ENCODE measurements at places on chromosomes 4 and X.

- no peak overlapping the region for H3K4me3 ChIP-seq
- no peaks in the 10 kb centered on the region for H3K36me3 ChIP-seq
- H3K27ac ChIP-seq, result no peak overlapping the region
- peaks cover 2% of the 10 kb centered on the region for H3K27me3 ChIP-seq
- no peak for DNase-seq
- no peaks in the 10 kb centered on the region for H3K4me1 ChIP-seq
These were observed 11.9 kb upstream of the SLC9A7 start for GRCh38 chrX:46770817-46771163.

DNA sequence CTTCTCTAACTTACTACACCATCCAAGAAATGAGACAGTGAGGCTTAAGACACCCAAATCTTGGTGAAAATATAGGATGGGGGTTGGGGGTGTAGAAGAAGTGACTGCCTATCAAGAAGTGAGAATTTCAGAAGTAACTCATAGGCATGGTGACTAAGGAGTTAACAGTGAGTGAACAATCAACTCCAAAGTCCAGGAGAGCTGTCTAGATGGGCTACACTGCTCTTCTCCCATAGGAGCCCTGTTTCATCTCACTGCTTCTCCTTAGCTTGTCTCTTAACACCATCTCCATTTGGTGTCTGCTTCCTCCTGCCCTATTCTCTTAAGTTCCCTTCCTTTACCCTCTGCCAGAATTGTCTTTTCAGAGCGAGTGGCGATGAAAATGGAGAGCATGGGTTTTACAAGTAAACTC is 22.7 kb downstream of the FABP2 start:
- H3K4me3 ChIP-seq, result peak overlapping the region; percentile 99
- DNase-seq, result peak; percentile 16
- H3K36me3 ChIP-seq, result peaks cover 23% of the 10 kb centered on the region
- peak overlapping the region; percentile 87 for H3K27ac ChIP-seq
- H3K4me1 ChIP-seq, result peaks cover 16% of the 10 kb centered on the region

DNA sequence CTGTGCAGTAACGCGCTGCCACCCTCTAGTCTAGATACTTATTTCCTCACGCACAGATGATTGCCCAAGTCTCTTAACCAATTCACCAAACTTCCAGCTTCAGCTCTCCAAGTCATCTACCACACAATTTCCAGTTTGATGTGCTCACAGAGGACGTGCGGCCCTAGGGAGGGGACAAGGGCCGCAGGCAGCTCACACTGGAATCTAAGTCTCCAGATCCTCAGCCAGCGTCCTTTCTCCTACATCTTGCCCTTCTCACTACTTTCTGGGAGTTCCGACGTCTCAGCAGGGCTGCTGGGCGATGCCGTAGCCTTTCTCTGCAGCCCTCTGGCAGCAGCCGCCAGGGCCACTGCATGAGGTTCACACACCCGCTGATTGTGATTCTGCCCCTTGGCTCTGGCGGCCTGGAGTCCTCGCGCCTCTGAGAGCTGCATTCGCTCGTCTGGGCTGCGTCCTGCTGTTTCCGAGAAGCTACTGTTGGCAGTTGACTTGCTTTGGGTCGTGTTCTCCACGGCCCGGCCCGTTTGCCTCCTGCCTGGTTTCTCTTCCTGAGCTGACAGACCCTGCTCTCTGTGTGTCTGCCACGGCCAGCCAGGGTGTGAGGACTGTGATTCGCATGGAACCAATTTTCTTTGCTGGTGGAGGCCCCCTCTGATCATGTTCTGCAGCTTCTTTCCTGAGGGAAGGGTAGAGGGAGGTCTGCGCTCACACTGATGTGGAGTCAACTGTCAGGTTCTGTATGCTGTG is 14.1 kb upstream of the TMEM131L start:
- no peaks in the 10 kb centered on the region for H3K36me3 ChIP-seq
- DNase-seq, result no peak
- H3K4me1 ChIP-seq, result peaks cover 14% of the 10 kb centered on the region
- no peak overlapping the region for H3K4me3 ChIP-seq
- no peak overlapping the region for H3K27ac ChIP-seq

GRCh38 chrX:28920153-28920943 is 333.1 kb downstream of the IL1RAPL1 start:
- no peaks in the 10 kb centered on the region for H3K36me3 ChIP-seq
- H3K4me3 ChIP-seq, result no peak overlapping the region
- DNase-seq, result no peak
- H3K27me3 ChIP-seq, result no peaks in the 10 kb centered on the region
- H3K4me1 ChIP-seq, result no peaks in the 10 kb centered on the region

DNA sequence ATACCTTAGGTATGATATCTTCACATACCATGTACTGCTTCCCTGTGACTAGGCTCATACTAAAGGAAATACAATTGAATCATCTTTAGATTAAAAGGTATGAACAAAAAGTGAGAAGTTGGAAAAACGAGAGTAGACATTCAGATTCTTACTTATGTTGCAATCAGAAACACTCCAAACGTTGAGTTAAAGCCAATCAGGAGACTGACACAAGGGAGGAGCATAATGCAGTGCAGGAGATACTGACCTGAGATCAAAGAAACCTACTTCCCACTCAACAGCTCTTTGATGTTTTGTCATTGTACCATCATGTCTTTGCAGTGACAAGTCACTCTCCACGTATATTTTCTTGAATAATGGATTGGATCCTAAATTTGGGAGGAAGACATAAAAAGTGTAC is 8.9 kb upstream of the PCDH18 start:
- no peaks in the 10 kb centered on the region for H3K36me3 ChIP-seq
- no peaks in the 10 kb centered on the region for H3K4me1 ChIP-seq
- DNase-seq, result no peak
- H3K4me3 ChIP-seq, result no peak overlapping the region
- H3K27ac ChIP-seq, result no peak overlapping the region
- no peaks in the 10 kb centered on the region for H3K27me3 ChIP-seq

GRCh38 chr4:87632469-87632868 is 17.6 kb upstream of the DMP1 start:
- H3K4me3 ChIP-seq, result no peak overlapping the region
- no peaks in the 10 kb centered on the region for H3K27me3 ChIP-seq
- no peak for DNase-seq
- no peaks in the 10 kb centered on the region for H3K4me1 ChIP-seq

- no peak overlapping the region for H3K27ac ChIP-seq
- no peaks in the 10 kb centered on the region for H3K36me3 ChIP-seq
- no peak for DNase-seq
- H3K27me3 ChIP-seq, result no peaks in the 10 kb centered on the region
- no peaks in the 10 kb centered on the region for H3K4me1 ChIP-seq
These were observed 103.3 kb upstream of the LEF1 start for GRCh38 chr4:108272046-108272445.

DNA sequence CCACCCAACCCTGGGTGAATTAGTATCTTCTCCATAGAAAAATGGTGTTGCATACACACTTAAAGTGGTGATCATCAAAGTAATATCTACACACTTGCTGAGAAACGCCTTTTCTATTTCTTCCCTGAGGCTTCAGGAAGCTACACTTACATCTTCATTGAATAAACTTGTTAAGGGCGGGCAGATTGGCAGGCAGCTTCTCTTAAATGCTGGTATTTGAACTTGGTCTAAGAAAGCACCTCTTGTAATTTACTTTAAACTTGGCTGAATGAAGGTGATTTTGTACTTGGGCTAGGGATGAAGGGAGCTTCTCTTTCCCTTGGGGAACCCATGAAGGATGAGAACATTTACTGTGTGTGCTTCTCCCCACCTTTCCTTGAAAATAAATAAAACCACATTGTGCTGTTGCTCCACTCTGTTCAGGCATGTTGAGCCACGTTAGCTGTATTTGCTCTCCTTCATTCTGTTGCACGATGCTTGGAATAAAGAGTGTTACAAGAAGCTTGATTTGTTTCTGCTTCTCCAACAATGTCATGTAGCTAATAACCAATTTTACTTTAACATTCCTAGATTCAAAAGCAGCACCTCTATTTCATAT is 430.1 kb downstream of the ANKRD50 start:
- H3K4me1 ChIP-seq, result no peaks in the 10 kb centered on the region
- H3K4me3 ChIP-seq, result no peak overlapping the region
- H3K27ac ChIP-seq, result no peak overlapping the region
- no peaks in the 10 kb centered on the region for H3K36me3 ChIP-seq

- H3K27me3 ChIP-seq, result peaks cover 5% of the 10 kb centered on the region
- H3K27ac ChIP-seq, result no peak overlapping the region
- H3K4me3 ChIP-seq, result no peak overlapping the region
- no peak for DNase-seq
- H3K4me1 ChIP-seq, result no peaks in the 10 kb centered on the region
These were observed 16.6 kb downstream of the SOWAHB start for GRCh38 chr4:76881375-76881774.

Measured in CD4-positive, CD25-positive, alpha-beta regulatory T cell (primary cell).